ENCODE measurements at places on chromosomes 12 and 14.

GRCh38 chr12:69007101-69007854, 74.3 kb upstream of the CPM start:
- peak; percentile 37 for DNase-seq

GRCh38 chr14:23209651-23210423, 26.4 kb upstream of the SLC7A8 start:
- DNase-seq, result no peak

- DNase-seq, result no peak
These were observed 24.6 kb downstream of the ATG2B start for GRCh38 chr14:96338551-96338950.

DNA sequence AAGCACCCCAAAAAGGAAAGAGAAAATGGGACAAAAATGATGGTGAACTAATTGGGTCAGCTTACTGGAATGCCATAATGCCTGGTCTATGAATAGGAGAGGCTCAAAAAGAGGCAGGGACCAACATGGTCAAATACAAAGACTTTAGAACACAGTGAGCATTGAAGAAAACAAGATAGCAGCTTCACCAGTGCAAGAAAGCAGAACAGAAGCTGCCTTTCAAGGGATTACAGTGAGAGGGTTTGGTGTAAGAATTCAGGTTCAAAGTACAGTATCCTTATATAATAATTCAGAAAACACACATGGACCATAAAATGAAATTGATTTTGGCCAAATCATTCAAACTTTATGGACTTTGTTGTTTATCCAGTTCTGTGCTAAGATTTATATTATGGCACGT, 162.1 kb downstream of the NAV3 start:
- DNase-seq, result no peak

Measured in NCI-H1417 treated with DMSO at 0.1 percent for 48 hours (cell line).